AG10803 (cell line): ENCODE measurements at places on chromosomes 1 and 21.

- DNase-seq: no peak
Observed at GRCh38 chr1:207319199-207319598, 2.3 kb upstream of the CD55 start.

DNA sequence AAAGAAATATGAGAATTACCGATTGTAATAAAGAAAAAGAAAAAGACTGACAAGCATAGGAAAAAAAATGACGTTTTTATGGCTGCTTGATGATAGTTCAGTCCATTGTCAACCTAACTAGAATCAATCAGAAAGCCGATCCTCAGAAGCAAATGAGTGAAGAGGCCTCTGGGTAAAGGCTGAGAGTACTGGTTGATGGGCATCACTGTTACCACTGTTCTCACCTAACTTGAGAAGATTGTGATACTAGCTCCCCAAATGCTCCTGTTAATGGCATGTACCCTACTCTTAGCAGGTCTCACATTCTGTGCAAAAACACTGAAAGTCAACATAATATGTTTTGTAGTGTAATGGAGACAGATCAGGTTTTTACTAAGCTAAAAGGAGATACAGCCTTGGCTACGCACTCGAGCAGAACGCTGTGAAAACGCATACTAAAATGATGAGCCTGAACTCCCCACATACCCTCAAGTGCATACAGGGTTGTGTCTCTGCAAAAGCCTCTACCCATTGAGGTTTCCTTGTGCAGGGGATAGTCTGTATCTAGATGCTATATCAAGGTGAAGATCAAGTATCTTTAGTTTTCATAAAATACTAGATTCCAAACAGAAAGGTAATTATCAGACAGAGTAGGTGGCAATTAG, 554.6 kb downstream of the SMYD3 start:
- no peak for DNase-seq

- peak; percentile 55 for DNase-seq
Observed at GRCh38 chr1:235597867-235598553, 51.6 kb downstream of the GNG4 start.

DNA sequence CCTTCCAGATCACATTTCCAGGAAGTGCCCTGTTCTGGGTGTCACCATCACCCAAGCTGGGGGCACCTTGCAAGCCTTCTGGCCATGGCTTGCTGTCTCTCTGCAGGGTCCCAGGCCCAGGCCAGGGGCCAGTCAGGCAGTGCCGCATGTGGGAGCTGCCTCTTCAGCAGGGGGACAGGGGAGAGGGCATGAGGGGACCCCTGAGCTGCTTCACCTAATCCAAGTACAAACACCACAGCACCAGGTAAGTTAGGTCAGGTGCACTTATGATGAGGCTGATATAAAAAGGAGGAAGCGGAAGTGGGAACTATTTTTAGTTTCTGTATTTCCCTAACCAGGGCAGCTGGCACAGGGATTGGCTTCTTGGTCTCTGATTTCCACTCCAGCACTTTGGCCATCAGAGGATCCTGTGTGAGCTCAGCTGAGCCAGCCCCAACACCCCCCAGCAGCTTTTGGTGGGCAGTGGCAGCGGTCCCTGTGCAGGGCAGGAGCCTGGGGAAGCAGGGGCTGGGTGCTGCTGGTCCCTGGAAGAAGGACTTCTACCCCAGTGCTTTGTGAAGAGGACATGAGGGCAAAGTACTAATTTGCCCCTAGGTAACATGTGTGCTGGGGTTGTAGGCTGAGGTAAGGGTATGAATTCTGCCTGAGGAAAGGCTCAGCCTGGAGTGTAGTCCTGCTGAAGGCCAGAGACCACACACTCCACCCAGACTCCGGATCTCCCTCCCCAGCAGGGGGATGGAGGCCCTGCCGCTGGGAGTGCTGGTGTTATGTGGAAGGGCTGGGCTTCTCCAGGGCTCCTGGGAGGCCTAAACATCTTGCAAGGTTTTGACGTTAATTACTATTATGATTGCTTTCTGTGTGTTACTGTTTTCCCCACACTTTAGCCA, 3.3 kb upstream of the PCBP3 start:
- no peak for DNase-seq

DNA sequence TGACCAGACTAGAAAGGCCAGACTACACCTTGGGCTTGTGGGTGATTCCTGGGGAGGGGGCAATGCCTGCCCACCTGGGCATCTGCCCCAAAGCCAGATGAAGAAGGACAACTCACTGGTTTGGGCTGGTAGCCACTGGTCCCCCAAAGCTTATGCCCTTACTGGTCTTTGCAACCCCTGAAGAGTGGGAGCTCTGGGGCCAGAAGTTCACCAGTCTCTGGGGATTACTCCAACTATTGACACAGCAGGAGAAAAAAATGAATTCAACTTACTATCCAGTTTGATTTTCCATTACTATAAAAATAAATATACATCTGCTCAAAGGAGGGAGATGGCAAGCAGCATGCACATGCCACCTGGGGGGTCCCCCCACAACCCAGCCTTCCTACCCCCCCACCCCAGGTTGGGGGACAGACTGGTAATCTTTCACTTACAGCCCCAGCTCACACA, 2.6 kb downstream of the AHDC1 start:
- DNase-seq: no peak

GRCh38 chr1:91120421-91120820, 98.6 kb upstream of the ZNF644 start:
- peak; percentile 61 for DNase-seq

DNA sequence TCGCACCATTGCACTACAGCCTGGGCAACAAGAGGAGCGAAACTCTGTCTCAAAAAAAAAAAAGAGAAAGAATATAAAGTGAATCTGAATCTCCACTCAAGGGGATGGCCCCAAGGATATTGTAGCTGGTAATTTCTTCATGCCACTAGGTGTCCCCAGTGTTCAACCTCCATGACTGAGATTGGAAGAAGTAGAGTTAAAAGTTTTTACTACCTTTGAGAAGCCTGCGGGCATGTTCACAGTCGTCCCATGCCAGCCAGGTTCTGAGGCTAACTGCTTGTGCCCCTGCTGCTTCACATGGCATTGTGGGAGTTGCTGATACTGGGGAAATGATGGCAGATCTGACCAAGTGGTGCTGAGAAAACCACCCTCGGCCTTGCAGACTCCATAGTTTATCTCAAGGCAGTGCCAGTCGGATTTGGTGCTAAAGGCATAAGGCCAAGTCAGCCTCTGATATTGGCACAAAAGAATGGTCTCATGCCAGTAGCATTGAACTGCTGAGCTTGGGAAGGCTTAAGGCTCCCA, 10.8 kb upstream of the SHISA4 start:
- DNase-seq: peak; percentile 58

- no peak for DNase-seq
Observed at GRCh38 chr1:189769448-189769847, 708.2 kb downstream of the BRINP3 start.

DNA sequence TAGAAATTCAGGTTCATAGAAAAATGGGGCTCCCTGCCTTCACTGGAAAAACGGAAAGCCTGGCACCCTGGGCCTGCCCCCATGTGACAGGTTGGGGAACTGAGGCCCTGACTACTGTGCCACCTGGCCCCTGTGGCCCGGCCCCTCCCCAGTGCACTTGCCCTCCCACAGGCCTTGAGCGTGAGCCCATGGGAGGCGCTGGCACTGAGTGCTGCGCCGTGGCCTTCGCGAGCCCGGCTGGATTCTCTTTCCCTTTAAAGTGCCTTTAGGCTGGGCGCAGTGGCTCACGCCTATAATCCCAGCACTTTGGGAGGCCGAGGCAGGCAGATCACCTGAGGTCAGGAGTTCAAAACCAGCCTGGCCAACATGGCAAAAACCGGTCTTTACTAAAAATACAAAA, 45.7 kb downstream of the SLC37A1 start:
- DNase-seq: no peak

- no peak for DNase-seq
Observed at GRCh38 chr1:170194451-170194850, 48.7 kb downstream of the NTMT2 start.

DNA sequence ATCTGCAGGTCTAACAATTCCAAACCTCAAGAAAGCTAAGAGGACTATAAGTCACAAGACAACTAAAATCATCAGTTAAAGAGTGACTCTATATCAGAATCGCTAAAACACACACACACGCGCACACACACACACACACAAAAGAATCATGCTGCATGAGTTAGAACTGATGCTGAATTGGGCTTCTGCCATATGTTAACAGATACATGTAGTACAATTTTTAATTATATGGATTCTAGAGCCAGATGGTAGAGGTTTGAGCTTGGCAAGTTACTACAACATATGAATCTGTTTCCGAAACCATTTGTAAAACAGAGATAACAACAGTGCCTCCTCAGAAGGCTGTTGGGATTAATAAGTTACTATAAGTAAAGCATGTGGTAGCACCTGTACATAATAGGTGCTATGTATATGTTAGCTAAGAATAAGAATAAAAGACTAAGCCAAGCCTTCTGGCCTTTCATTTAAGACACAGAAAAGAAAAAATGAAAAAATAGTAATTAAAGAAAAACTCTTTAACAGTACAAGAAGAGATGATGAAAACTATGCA, 17.9 kb downstream of the EPRS1 start:
- no peak for DNase-seq

GRCh38 chr1:185627171-185627570, 107.0 kb upstream of the HMCN1 start:
- DNase-seq: no peak

DNA sequence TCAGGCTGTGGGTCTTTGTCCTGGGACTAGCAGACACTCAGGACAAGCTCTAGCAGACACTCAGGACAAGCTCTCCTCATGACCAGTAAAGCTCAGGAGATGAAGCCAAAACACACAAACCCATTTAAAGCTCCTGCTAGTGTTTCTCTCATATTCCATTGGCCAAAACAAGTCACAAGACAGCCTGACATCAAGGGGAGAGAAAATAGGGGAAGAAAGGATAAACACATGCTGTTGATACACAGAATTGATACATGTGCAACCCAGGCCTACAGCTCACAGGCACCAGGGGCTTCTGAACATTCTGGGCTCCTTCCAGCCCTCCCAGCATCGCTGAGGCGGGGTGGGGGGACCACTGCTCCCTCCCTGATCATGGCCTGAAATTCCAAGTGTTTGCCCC, 35.3 kb downstream of the ATF3 start:
- no peak for DNase-seq

DNA sequence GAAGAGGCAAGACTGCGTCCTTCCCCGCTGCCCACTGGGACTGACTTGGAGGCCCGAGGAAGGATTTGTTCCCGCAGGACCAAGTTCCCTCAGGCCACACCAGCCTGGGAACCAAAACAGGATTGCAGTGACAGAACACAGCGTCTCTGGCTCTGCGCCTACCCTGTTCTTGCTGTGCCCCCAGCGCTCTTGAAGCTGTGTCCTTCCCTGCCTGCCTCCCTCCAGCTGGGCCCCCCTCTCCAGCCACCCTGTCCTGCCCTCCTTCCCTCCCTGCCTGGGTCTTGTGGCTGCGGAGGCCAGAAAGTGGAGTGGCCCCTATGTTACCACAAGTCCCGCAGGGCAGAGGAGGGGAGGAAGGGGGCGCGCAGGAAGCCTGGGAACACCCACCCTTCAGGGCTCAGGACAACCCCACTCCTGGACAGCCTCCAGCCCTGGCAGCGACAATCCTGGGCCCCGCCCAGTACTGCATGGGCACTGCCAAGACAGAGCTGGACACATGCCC, 164.9 kb downstream of the DYRK1A start:
- DNase-seq: no peak

- peak; percentile 94 for DNase-seq
Observed at GRCh38 chr21:26967062-26967913, at the start of gene ADAMTS5. ADAMTS5 (minus strand) TSS chr21:26967088; CDS start chr21:26966391, 697 bp downstream.

DNA sequence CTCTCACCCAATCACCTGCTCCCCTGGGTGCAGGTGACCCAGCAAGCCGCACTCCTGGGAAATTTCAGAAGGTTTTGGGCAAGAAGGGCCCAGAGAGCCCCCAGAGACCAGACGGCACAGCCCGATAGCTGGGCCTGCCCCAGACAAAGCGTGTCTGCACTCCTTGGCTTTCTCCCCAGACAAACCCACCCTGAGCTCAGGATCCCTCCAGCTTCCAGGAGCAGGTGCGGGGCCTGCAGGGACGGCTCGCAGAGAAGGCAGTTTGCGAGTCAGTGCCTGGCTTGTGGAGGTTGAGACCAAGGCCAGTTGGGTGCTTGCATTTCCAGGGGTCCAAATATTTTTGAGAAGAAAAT, 6.7 kb downstream of the PDE9A start:
- DNase-seq: no peak

DNA sequence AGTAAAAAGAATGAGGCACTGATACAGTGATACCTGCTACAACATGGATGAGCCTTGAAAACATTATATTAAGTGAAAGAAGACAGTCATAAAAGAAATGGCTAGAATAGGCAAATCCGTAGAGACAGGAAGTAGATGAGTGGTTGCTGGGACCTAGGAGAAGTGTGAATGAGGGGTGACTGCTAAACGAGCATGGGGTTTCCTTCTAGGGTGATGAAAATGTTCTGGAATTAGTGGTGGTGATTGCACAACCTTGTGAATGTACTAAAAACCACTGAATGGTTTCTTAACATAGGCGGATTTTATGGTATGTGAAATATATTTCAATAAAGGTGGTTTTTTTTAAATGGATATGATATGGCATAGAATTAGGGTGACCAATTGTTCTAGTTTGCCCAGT, 12.6 kb upstream of the SERINC2 start:
- DNase-seq: peak; percentile 79

GRCh38 chr1:235047331-235047871, 81.2 kb downstream of the TOMM20 start:
- no peak for DNase-seq

- DNase-seq: no peak
Observed at GRCh38 chr1:997993-998744, 1.7 kb downstream of the HES4 start.

GRCh38 chr1:188155261-188155660, 1326.5 kb downstream of the PLA2G4A start:
- DNase-seq: no peak

DNA sequence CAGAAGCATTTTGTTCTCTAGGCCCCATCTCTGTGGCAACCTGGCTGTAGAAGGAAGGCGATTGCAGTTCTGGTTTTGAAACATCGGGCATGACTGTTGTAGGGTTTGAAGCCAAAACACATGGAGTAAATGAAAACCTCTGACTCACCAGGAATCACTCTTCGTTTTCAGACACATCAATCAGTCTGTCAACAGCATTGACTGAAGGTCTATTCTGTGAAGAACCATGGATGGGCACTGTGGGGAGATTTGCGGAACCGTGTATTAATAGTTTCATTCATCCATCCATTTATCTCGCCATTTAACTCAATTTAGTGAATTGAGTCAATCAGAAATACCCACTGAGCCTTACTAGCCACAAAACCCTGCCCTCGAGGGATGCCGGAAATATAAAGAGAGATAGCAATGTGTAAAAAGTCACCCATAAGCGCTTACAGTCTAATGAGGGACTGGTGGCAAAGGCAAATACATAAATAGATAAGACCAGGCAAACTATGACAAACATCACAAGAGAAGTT, 364.6 kb upstream of the PROX1 start:
- DNase-seq: no peak

- no peak for DNase-seq
Observed at GRCh38 chr1:5886541-5887348, 105.5 kb downstream of the NPHP4 start.
